Activated CD4-positive, alpha-beta T cell treated with anti-CD3 and anti-CD28 coated beads for 4 hours (primary cell): ENCODE measurements at places on chromosomes 5 and 9.

GRCh38 chr5:73444499-73445438 is 3.8 kb downstream of the FOXD1 start:
- DNase-seq: no peak

GRCh38 chr5:37754976-37755375 is 84.9 kb downstream of the GDNF start:
- DNase-seq: no peak

GRCh38 chr9:14882090-14882489 is 28.1 kb downstream of the FREM1 start:
- DNase-seq: no peak

GRCh38 chr5:77531297-77531696 is 39.2 kb upstream of the WDR41 start:
- DNase-seq: no peak

GRCh38 chr5:5751498-5751897 is 329.0 kb downstream of the ICE1 start:
- no peak for DNase-seq

DNA sequence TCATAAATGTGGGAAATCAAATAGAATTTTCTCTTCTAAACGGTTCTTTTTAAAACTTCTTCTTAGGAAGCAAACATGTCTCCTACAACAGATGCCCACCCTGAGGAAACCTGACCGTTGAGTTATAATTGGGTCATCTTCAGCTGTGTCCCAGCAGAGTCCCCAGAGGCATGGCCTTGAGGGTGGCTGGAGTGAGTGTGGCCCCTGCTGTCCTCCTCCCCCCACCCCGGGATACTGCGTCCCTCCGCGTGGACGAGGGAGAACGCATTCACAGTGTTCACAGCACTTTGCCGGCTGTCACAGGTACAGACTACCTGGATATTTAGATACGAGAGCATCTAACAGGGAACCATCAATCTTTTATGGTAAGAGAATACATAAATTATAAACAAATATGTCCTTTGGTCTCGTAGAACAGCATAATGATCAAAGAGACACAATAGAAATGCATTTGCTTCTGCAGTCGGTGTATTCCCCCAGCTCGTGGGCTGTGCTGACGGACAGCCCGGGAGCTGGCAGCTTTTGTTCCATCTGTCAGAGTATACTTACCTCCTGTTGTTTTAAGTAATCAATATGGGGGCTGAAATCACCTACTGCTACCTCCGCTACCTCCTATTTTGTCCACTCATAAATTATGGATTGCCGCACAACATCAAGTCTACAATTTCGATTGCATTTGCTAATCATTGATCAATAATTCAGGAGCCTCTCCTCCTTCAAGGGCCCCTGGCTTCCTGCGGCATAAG is 214.7 kb downstream of the IRX2 start:
- DNase-seq: no peak

DNA sequence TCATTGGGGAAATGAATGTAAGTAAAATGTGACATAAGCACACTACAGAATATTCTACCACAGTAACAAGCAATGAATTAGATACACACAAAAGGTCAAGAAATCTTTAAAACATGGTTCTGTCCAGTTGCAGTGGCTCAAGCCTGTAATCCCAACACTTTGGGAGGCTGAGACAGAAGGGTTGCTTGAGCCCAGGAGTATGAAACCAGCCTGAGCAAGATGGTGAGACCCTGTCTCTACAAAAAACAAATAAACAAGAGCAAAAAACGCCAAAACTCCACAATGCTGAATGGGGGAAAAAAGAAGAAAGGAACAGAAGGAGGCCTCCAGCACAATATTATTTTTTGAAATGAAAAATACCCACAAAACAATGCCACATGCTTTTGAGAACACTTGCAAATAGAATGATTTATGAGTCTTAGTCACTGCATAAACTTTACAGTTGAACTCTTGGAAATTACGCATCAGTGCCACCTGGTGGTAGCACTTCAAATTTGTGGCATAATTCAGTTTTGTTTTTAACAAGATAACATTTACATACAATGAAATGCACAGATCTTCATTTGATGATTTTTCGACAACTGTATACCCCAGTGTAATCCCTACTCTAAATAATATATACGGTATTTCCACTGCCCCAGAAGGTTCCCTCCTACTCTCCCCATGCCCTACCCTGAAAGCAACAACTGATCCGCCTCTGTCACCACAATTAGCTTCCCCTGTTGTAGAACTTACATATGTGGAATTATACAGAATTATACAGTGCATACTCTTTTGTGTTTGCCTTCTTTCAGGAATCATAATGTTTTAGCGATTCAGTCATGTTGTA is 14.4 kb upstream of the SPINK4 start:
- peak; percentile 83 for DNase-seq

DNA sequence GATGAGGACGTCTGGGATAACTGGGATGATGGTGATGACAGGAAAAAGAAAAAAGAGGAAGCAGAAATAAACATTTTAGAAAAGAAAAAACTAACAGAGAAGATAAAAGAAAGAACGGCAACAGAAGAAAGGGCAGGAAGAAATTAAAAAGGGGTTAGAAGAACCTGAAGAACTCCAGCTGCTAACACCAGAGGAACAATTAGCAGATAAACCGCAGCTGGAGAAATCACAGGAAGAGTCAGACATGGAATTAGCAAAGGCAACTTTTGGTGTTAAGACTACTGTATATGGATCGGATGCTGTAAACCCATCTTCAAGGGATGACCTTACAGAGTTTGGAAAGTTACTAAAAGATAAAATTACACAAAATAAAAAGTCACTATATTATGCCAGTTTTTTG is 15.4 kb downstream of the CTSL start:
- no peak for DNase-seq

- DNase-seq: no peak
These were observed 55.3 kb downstream of the MAPKAP1 start for GRCh38 chr9:125651576-125652232.
